Motor neuron (in vitro differentiated cells): ENCODE measurements at places on chromosomes 11 and 22. TPM values are rescaled to one million over a fixed set of nuclear protein-coding genes. Genes with fewer than 3 reads are reported as not detected.

GRCh38 chr11:16278273-16278672, 78.1 kb downstream of the SOX6 start:
- no peak for ATAC-seq

- peak; percentile 12 for ATAC-seq
These were observed 12.9 kb upstream of the CDKN1C start for GRCh38 chr11:2898366-2899079.

- no peak for ATAC-seq
These were observed 6.6 kb downstream of the PITPNM1 start for GRCh38 chr11:67498544-67498972.

DNA sequence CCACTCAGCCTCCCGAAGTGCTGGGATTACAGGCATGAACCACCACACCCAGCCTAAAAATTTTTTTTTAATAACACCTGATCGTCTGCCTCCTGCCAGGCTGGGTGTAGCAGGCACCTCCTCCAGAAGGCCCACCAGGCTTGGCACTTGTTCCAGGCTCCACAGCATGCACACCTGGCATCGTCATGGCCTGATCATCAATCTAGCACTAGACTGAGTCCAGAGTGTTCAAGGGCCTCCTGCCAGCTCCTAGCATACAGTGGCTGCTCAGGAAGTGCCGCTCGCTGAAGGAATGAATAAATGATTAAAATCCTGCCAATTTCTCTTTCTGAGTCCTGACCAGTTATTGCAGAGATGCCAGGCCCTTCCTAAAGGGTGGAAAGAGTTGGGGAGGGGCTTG, 3.5 kb upstream of the PDGFB start:
- ATAC-seq, result no peak

DNA sequence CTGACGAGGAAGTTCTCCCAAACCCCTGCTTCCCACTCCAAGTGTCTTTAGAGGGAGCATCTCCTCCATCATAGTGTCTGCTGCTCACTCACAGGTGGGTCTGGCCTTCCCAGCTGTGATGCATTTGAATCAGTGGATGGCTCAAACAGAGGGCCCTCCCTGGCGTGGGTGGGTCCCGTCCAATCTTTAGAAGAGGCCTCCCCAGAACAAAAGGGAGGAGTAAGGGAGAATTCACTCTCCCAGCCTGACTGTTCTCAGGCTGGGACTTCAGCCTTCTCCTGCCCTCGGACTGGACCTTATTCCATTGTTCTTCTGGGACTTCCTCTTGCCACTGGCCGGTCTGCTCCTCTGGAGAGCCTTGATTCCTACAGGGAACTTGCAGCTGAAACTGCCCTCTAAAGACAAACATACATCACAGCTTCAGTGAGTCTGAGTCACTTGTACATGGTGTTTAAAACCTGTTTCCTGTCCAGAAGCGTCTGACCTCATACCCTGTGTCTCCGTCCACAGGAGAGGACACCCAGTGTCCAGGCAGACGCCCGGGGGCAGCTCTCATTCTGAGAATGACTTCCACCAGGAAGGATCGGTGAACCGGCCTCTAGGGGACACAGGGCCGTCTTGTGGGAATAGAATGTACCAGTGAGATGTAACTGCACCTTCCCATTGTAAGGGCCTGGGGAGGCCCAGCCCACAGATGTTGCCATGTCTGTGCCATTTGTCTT, 234.7 kb downstream of the BRD1 start:
- ATAC-seq, result no peak

GRCh38 chr11:133679896-133680295, 147.6 kb upstream of the OPCML start:
- no peak for ATAC-seq

DNA sequence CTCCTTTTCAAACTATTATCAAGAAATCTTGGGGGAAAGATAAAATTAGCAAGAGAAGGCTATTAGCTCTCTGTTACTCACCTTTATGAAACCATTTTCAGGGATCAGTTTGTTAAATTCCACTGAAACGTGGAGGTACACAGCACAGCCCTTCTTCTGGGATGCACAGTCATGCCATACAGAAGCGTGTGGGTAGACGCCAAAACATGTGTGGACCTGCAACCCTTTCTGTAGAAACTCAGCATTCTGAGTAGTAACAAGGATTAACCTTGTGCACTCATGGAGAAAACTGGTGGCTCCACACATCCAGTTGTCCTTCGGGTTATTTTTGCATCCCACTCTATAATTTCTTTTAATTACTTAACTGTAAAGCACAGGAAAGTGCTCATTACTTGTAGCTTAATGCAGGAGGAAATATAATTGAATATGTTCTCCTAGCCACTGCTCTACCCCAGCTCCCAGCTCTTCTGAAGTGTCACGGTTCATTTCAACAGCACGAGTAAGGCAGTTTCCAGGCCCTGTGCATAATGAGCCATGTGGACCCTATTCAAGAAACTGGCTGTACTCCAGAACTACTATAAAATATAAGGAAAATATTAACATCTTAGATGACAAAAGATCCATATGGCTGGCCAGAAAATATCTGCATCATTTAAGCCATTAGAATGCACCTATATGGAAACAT, 26.1 kb downstream of the BDNF start:
- no peak for ATAC-seq

- ATAC-seq, result peak; percentile 42
These were observed 19.3 kb downstream of the MTFP1 start for GRCh38 chr22:30444632-30445437.

DNA sequence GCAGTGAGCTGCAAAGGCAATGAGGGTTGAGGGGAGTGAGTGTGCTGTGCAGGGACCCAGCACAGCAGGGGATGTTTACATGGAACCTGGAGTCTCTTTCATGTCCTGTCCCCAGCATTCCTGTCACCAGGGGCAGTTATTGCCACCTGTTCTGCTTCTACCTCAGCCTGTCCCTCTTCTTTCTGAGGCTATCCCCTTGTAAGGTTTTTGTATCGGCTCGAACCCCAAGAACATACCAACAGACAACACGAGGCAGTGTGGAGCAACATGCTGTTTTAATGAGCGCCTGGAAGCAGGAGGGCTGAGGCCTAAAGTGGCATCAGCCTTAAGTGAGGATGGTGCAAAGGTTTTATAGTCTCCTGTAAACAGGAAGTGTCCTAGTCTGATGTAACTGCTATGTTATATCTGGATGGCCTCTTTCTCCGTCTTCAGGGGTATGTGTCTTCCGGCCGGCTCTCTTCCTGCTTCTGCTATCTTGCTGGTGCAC, 3.9 kb downstream of the SCGB2A2 start:
- ATAC-seq, result no peak

GRCh38 chr11:63843041-63843440, 4.1 kb downstream of the MARK2 start:
- no peak for ATAC-seq

GRCh38 chr11:84232511-84232910, 946.3 kb upstream of the CCDC90B start:
- ATAC-seq, result no peak

GRCh38 chr11:9330387-9331384, 16.3 kb upstream of the TMEM41B start:
- no peak for ATAC-seq

DNA sequence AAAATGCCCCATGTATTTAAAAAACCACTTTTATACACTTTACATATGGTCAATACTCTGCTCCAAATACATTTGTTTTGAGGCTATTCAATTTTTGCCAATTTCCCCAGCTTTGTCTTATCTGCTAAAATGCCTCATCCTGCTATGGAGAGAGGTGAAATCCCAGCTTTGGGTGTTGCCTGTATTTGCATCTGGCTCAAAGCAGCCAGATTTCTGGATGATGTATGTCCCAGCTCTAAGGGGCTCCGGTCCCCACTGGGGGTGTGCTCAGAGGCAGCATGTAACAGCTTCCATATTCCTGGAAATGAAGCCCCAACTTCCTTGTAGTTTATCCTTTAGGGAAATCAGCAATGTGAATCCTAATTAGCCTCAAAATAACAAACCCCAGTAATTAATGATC, 59.5 kb downstream of the WT1 start:
- no peak for ATAC-seq

Gene TH
- 0.50 and 1.0 TPM in 2 replicates for total RNA-seq

Gene OOSP1
- not detected in 2 replicates for total RNA-seq

Gene ARSA
- total RNA-seq, result 10.8 and 11.0 TPM in 2 replicates

Gene SLC22A8
- 0.13 and 0.14 TPM in 2 replicates for total RNA-seq

Gene KRTAP5-8
- total RNA-seq, result 0.53 and 0.81 TPM in 2 replicates

Gene SLC37A2
- 0.97 and 1.2 TPM in 2 replicates for total RNA-seq
